Activated CD4-positive, alpha-beta T cell treated with anti-CD3 and anti-CD28 coated beads, Interleukin-2, amount 10 ng/mL, durations not matched to agents 24 days and 14 days (primary cell): ENCODE measurements at places on chromosomes 2 and 18. TPM values are rescaled to one million over a fixed set of nuclear protein-coding genes. Genes with fewer than 3 reads are reported as not detected.

Gene INHA
- not detected in 2 replicates for total RNA-seq

DNA sequence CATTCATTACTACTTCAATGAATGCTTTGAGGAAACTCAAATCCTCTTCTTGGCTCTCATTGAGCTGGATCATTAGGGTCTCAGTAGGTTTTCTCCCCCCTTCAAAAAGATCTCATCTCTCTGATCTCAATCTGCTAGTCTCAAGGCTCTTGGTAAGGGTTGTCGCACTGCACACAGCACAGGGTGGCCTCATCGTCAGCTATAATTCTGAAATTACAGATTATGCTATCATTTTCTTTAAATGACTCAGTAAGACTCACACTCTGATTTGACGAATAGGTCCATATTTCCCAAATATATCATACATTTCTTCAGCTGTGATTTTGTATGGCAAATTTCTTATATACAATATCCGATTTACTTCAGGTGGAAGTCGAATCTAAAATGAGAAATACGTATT lies 2.3 kb downstream of the SF3B6 start:
- H3K27ac ChIP-seq, result no peak overlapping the region
- H3K36me3 ChIP-seq, result peaks cover 27% of the 10 kb centered on the region
- DNase-seq, result no peak

- no peaks in the 10 kb centered on the region for H3K27me3 ChIP-seq
- no peaks in the 10 kb centered on the region for H3K4me1 ChIP-seq
- no peak overlapping the region for H3K27ac ChIP-seq
- H3K4me3 ChIP-seq, result no peak overlapping the region
These were observed 74.4 kb upstream of the CTDP1 start for GRCh38 chr18:79604913-79605880.

Gene REEP1
- total RNA-seq, result 0.19 and 0.44 TPM in 2 replicates

GRCh38 chr2:164766216-164766953 lies 75.2 kb downstream of the COBLL1 start:
- H3K36me3 ChIP-seq, result no peaks in the 10 kb centered on the region
- no peak overlapping the region for H3K27ac ChIP-seq
- no peak for DNase-seq
- H3K27me3 ChIP-seq, result peaks cover under 1% of the 10 kb centered on the region

Gene DNAJC5G
- total RNA-seq, result not detected in 2 replicates

Gene MPV17
- 86.8 and 89.1 TPM in 2 replicates for total RNA-seq

DNA sequence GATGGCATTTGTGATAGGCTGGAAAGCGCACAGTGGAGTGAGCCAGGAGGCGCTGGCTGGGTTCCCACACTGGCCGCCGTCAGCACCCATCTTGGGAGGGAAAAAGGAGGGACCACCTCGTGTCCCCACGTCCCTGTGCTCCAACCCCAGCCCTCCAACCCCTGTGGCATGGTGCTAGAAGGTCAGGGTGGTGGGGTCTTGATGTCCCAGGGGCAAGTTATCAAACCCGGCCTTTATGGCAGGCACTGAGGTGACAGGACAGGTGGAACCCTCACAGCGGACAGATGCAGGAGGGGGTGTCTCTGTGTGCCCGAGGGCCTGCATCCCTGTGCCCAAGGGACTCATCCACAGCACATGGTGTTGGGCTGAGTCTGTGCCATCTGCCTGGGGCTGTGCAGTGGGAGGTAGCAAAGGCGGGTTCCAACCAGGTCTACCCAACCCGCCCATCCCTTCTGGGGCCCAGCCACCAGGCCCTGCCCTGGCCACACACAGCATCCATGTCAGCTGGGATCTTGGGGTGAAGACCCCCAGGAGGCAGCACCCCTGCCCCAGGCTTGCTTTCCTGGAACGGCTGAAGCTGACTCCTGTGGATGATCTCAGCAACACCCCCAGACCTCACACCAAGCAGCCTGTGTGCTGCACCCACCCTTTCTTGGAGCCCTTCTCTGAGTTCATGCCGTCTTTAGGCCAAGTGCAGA lies 246.1 kb downstream of the NDUFA10 start:
- no peaks in the 10 kb centered on the region for H3K4me1 ChIP-seq
- H3K4me3 ChIP-seq, result no peak overlapping the region

- H3K27me3 ChIP-seq, result no peaks in the 10 kb centered on the region
- no peak for DNase-seq
- H3K4me3 ChIP-seq, result no peak overlapping the region
- H3K36me3 ChIP-seq, result no peaks in the 10 kb centered on the region
- H3K27ac ChIP-seq, result no peak overlapping the region
These were observed 211.8 kb downstream of the SLC8A1 start for GRCh38 chr2:40240070-40240469.

DNA sequence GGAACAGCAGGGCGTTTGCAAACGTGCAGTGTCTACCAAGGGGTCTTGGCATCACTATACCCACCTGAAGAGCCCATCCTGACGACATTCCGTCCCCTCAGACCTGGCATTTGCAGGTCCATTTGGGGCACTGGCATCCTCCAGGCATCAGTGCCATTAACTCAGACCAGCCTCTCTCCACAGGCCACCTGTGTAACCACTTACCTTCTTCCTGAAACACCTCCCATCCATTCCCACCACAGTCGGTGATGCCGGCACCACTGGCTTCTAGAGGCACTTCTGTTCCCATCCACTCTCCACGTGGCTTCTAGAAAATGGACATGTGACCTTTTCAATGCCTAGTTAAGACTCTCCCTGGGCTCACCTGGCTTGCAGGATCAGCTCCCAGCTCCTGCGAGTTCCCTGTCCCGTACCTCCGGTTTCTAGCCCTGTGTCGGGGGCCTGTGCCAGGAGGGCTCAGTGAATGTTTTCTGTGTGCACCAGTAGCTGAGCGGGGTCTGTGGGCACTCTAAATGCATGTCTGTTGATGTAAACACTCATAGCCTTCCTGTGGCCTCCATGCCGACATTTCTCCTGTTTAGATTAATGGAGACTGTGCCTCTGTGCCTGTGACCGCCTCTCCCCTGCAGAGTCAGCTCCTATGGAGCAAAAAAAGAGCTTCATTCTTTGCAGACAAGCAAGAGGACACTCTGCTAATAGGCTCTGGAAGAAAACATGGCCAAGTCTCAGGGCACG lies 458.0 kb upstream of the HS6ST1 start:
- no peak overlapping the region for H3K4me3 ChIP-seq
- DNase-seq, result no peak
- H3K27ac ChIP-seq, result no peak overlapping the region
- no peaks in the 10 kb centered on the region for H3K4me1 ChIP-seq

DNA sequence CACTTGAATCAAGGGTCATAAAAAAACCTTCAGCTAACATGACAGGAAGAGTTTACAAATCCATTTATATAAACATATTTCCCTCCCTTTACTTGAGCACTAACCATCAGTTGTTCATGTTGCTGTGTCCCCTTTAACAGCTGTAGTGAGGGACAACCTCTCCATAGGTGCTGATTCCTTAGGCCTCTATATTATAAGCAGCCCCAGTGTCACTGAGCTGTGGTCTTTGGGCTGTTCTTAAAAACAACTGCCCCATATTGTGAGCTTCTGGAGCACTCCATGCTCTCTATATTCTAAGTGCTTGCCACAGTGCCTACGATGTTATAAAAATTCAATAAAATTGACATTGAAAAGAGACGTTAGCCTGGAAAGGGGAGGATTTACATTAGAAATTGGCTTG lies 175.3 kb downstream of the ZNF385B start:
- no peaks in the 10 kb centered on the region for H3K36me3 ChIP-seq
- H3K27ac ChIP-seq, result no peak overlapping the region
- H3K4me1 ChIP-seq, result no peaks in the 10 kb centered on the region

Gene FAP
- total RNA-seq, result not detected in 2 replicates

DNA sequence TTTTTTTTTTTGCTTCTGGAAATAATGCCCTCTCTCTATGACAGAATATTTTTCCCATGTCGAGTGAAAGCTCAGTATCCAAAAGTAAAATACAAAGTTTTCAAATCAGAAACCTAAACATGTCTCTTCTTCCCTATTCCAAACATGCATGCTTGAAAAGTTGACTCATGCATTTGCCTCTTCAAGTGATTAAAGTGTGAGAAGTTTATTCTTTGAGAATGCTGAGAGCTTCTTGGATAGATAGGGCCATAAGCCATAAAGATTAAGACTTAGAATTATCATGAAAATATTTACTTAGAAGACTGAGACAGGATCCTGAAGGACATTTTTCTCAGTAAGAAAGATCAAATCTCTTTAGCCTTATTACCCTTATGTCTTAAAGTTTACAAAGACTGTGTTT lies 98.6 kb upstream of the EPB41L5 start:
- H3K4me3 ChIP-seq, result no peak overlapping the region
- H3K36me3 ChIP-seq, result peaks cover 21% of the 10 kb centered on the region
- no peaks in the 10 kb centered on the region for H3K4me1 ChIP-seq
- DNase-seq, result no peak
- H3K27ac ChIP-seq, result no peak overlapping the region

Gene IL1RN
- total RNA-seq, result 3.0 and 3.3 TPM in 2 replicates

Gene TSN
- 72.6 and 76.5 TPM in 2 replicates for total RNA-seq

- H3K4me1 ChIP-seq, result no peaks in the 10 kb centered on the region
- H3K27ac ChIP-seq, result no peak overlapping the region
- peaks cover 2% of the 10 kb centered on the region for H3K27me3 ChIP-seq
- no peak overlapping the region for H3K4me3 ChIP-seq
- no peaks in the 10 kb centered on the region for H3K36me3 ChIP-seq
- DNase-seq, result no peak
These were observed 214.2 kb downstream of the SOCS6 start for GRCh38 chr18:70503060-70503459.

DNA sequence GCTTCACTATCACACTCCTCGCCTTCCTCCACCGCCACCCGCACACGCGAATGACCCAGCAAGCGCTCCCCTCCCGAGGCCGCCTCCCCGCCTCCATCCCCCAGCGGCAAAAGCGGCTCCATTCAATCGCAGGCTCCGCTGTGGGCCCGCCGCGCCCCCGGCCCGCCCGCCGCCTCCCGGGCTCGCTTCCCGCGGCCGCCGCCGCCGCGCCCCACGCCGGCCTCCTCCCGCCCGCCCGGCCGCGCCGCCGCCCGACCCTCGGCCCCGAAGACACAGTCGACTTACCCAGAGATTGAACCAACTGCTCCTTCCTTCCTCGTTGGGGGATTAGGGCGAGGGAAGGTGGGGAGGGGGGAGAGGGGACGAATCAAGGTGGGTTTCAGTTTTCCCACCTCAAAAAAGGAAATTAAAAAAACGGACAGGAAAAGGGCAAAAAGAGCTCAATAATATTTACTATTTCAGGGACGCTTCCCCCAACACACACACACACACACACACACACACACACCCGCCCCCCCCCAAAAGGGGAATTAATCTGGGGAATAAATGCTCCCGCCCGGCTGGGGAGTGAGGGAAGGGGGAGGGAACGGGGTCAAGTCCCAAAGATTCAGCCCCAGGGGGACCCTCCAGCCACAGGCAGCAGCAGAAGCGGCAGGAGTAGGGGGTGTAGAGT lies 743 bp downstream of the XPO1 start:
- peak overlapping the region; percentile 100 for H3K27ac ChIP-seq
- DNase-seq, result peak; percentile 78
- H3K4me3 ChIP-seq, result peak overlapping the region; percentile 95
- H3K4me1 ChIP-seq, result peaks cover 35% of the 10 kb centered on the region
- peaks cover 18% of the 10 kb centered on the region for H3K36me3 ChIP-seq

DNA sequence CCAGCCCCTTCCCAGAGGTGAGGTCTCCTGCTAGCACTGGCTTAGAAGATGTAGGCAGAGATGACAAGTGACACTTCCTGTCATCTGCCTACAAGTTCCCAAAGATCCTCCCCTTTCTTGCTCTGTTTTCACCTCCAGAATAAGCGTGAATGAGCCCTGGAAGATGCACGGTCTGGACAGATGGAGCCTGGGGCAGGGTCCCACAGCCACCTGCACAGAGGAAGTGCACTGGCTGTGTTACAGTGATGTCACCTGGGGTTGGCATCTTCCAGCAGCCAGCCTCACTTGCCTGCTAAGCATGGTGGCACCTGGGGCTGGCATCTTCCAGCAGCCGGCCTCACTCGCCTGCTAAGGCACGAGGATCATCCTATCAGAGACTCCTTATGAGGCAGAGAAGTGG lies 32.3 kb downstream of the TMEM18 start:
- H3K27me3 ChIP-seq, result peaks cover 4% of the 10 kb centered on the region
- H3K36me3 ChIP-seq, result no peaks in the 10 kb centered on the region
- no peak for DNase-seq
- no peaks in the 10 kb centered on the region for H3K4me1 ChIP-seq
- no peak overlapping the region for H3K27ac ChIP-seq

GRCh38 chr2:20391951-20392699 lies 41.5 kb upstream of the PUM2 start:
- H3K4me3 ChIP-seq, result no peak overlapping the region
- no peak overlapping the region for H3K27ac ChIP-seq
- DNase-seq, result no peak
- H3K36me3 ChIP-seq, result no peaks in the 10 kb centered on the region
- no peaks in the 10 kb centered on the region for H3K4me1 ChIP-seq

GRCh38 chr2:239459606-239460005 lies 58.8 kb upstream of the HDAC4 start:
- H3K4me1 ChIP-seq, result peaks cover 4% of the 10 kb centered on the region
- no peak overlapping the region for H3K4me3 ChIP-seq
- H3K36me3 ChIP-seq, result no peaks in the 10 kb centered on the region
- H3K27me3 ChIP-seq, result peaks cover 9% of the 10 kb centered on the region
- H3K27ac ChIP-seq, result no peak overlapping the region

GRCh38 chr2:26521913-26522180 lies 43.9 kb upstream of the OTOF start:
- peaks cover 10% of the 10 kb centered on the region for H3K4me1 ChIP-seq
- H3K27ac ChIP-seq, result no peak overlapping the region
- H3K4me3 ChIP-seq, result no peak overlapping the region
- peaks cover 10% of the 10 kb centered on the region for H3K27me3 ChIP-seq
- no peak for DNase-seq
- H3K36me3 ChIP-seq, result no peaks in the 10 kb centered on the region

DNA sequence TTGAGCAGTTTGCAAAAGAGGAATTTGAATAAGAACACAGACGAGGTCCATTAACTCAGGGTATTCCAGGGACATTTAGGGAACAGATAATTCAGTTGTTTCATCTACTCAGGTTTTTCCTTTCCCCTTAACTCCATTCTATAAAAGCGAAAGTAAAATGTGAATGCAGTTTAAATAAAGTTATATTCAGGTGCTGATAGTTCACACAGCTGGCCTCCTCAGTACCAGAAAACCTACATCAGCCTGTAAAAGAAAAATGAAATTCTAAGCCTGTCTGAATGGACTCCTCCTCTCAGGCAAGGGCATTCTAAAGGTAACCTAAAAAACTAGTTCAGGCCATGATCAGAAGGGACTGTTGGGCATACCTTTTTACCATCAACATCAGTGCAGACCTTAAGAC lies 873.8 kb downstream of the SUCLG1 start:
- no peak overlapping the region for H3K4me3 ChIP-seq
- H3K4me1 ChIP-seq, result no peaks in the 10 kb centered on the region
- DNase-seq, result no peak
- no peak overlapping the region for H3K27ac ChIP-seq
- no peaks in the 10 kb centered on the region for H3K36me3 ChIP-seq

GRCh38 chr2:145416640-145417039 lies 896.7 kb upstream of the ZEB2 start:
- peaks cover 46% of the 10 kb centered on the region for H3K27me3 ChIP-seq
- no peaks in the 10 kb centered on the region for H3K36me3 ChIP-seq
- H3K27ac ChIP-seq, result no peak overlapping the region
- H3K4me1 ChIP-seq, result peaks cover 10% of the 10 kb centered on the region
- H3K4me3 ChIP-seq, result no peak overlapping the region
- DNase-seq, result no peak
